Activated CD4-positive, CD25-positive, alpha-beta regulatory T cell treated with anti-CD3 and anti-CD28 coated beads, Interleukin-2, amount 50 U/mL, for 72 hours (primary cell): ENCODE measurements at places on chromosomes 6 and 20.

DNA sequence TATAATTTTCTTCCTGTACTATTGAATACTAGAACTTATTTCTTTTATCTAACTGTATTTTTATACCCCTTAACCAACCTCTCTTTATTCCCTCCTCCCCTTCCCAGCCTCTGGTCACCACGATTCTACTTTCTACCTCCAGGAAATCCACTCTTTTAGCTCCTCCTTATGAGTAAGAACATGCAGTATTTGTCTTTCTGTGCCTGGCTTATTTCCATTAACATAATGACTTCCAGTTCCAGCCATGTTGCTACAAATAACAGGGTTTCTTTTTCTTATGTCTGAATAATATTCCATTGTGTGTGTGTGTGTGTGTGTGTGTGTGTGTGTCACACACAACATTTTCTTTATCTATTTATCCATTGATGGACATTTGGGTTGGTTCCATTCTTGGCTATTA is 152.3 kb upstream of the OLIG3 start:
- DNase-seq = no peak

DNA sequence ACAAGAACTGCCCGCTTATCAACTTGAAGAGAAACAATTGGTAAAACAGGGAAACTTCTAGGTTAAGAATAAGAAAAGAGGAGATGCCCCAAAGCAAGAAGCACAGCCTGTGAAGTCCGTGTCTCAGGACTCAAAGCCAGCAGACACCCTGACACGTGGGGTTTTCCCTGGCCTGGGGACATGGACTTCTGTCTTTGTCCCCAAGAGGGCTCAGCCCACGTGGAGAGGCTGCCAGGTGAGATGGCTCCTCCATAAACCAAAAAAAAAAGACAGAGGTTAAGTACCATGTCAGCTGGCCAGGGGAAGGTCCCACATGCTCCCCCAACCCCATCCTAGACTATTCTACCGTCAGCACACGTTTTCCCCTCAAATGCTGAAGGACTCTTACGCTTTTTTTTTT is 9.9 kb downstream of the SERPINB6 start:
- no peak for DNase-seq

DNA sequence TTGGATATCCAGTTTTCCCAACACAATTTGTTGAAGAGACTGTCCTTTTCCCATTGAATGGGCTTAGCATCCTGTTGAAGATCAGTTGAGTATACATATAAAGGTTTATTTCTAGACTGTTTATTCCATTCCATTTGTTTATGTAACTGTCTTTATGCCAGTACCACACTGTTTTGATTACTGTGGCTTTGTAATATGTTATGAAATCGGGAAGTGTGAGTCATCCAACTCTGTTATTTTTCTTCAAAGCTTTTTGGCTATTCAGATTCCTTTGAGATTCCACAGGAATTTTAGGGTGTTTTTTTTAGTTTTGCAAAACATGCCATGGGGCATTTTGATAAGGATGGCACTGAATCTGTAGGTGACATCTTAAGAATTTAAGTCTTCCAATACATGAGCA is 188.3 kb downstream of the BMP7 start:
- no peak for DNase-seq

DNA sequence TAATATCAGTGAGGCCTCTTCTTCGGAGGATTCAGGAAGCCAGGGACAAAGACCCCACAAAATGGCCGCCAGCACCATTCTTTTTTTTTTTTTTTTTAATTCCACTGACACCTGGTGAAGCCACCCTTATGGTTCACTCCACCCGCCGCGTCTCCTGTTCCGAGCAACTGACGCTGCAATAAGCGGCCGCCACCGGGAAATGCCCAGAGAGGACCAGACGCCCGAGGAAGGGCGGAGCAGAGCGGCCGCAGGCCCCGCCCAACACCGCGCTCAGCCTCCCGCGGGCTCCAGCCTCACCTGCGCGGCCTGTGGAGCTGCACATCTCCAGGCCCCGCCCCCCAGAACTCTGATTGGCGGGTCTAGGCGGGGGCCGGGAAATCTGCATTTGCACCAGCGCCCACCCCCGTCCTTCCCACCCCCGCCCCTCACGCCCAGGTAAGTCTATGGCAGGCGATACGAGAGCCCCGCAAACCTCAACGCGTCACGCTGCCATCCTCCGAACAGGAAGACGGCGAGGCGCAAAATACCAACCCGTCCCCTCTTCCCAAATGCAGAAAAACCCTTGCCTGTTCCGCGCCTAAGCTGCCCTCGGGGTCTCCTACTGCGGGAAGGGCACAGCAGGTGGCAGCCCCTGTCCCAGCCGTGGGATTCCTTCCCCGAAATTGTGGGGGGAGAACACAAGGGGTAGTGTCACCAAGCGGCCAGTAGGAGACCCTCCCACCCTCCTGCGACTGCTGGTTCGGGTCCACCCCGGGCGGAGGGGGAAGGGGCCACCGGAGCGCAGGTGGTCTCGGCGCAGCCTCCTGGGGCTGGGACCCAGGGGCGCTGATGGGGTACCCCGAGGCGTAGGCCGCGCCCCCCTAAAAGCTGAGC is 960 bp downstream of the ATP9A start:
- DNase-seq = peak; percentile 34

DNA sequence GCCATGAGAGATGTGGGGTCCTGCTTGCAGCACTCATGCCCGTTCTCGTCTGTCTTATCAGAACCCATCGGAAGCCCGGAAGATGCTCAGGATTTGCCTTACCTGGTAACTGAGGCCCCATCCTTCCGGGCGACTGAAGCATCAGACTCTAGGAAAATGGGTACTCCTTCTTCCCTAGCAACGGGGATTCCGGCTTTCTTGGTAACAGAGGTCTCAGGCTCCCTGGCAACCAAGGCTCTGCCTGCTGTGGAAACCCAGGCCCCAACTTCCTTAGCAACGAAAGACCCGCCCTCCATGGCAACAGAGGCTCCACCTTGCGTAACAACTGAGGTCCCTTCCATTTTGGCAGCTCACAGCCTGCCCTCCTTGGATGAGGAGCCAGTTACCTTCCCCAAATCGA is 8.3 kb downstream of the PI16 start:
- DNase-seq = peak; percentile 71

- DNase-seq = peak; percentile 56
Observed at GRCh38 chr20:57391439-57392301, 474 bp downstream of the RBM38 start.

GRCh38 chr6:104214901-104215300 is 644.8 kb downstream of the HACE1 start:
- DNase-seq = no peak

- DNase-seq = no peak
Observed at GRCh38 chr6:41568202-41568584, 22.0 kb downstream of the FOXP4 start.

DNA sequence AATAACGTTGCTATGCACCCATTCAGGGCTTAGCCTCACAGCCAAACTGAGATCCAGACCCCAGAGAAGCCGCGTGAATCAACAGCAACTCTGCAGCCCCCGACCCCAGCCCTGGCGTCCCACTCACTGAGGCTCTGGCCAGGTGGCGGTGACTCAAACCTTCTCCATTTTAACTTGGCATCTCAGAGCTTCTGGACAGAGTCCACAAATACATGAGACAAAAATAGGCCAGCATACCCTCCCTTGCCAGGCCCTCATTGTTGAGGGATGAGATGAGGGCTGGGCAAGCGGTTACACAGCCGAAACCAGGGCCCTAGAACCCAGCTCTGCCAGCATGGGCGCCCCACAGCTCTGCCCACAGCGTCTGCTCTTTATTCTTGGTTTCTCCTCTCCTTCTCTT is 118.4 kb downstream of the MYLK4 start:
- no peak for DNase-seq

- peak; percentile 57 for DNase-seq
Observed at GRCh38 chr20:330233-331149, 5.1 kb downstream of the SOX12 start.

- DNase-seq = no peak
Observed at GRCh38 chr6:135166515-135166914, 14.6 kb upstream of the MYB start.

DNA sequence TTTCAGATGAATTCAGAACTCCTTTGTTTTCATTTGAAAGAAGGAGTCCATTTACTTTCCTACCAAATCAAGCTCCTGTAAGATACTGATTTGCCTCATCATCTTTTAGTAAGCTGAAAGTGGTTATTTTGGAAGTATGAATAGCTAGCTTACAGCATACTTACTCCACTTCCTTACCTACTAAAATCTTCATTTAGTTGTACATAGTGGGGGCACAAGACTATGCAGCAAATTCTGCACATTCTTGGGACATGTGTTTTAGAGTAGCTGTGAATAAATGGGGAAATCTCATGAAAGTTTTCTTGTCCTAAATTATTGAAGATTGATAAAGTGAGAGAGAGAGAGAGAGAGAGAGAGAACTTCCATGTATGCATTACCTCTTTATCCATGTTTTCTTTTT is 256.3 kb downstream of the OGFRL1 start:
- DNase-seq = no peak

DNA sequence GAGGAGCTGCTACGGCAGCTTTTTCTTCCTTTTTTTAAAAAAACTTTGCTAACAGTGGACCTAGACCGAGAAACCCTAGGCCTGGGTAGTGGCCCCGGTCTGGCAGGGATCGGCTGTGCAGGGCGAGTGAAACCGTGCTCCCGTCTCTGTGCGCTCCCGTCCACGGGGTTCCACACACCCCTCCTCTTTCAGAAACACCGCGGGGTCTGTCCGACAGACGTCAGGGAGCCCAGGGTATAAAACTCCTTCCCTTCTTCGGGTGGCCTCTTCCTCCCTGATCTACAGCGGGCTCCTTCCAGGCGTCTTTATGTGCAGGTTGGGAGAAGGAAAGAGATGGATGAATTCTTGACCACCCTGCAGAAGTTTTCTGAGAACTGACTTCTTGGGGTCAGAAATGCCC is 27.1 kb upstream of the SMOC2 start:
- no peak for DNase-seq

DNA sequence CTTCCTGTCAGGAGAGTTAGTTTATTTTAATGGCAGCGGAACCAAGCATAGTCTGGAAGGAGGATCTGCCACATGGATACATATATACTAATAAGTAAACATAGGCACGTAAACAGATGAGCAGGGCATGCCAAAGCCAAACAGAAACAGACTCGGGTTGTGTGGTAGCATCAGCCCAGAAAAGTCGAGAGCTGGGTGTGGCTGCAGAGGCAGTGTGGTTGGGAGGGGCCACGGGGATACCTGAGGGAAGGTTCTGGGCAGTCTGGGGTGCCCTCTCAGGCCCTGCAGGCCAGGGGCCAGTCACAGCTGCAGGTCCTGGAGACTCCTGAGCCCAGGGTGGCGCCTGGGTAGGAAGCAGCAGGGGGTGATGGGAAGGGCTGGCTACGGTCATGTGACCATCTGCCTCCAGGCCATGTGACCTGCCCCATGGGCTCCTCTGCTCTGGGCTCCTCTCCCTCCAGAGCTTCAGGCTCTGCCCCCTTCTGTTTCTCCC is 42.8 kb upstream of the MRPS10 start:
- DNase-seq = no peak

GRCh38 chr6:150881911-150882481 is 16.5 kb downstream of the MTHFD1L start:
- DNase-seq = no peak

DNA sequence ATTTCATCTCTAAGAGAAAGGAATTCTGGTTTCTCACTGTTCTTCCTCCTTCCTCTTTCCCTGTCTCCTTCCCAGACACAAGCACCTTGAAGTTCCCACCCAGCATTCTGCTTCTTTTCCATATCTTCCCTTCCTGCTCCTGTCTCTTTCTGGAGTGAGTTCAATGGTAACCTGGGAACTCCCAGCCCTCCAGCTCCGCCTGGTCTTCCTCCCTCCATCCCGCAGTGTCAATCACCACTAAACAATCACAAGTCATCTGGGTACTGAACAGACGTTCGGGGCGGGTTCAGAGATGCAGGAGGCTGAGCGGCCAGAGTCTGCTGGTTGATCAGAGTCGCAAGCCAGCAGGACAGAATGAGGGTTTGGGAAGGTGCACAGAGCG is 7.7 kb downstream of the TTBK1 start:
- no peak for DNase-seq

DNA sequence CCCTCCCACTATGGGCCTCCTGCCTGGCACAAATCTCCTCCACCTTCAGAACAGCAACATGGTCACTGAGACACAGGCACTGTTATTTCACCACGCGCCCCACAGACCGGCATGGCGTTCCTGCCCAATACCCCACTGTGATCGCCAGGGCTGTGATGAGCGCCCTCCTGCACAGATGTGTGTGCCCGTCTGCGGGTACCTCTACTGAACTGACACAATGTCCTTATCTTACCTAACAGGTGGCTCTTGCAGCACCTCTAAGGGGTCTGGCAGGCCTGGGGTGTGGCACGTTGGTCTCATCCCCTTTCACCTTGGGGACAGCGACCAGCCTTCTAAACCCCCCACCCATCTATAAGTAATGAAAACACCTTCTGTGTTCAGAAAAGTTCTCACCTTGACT is 64.2 kb downstream of the STAU1 start:
- no peak for DNase-seq

- DNase-seq = no peak
Observed at GRCh38 chr6:47621838-47622449, 76.4 kb upstream of the ADGRF4 start.

DNA sequence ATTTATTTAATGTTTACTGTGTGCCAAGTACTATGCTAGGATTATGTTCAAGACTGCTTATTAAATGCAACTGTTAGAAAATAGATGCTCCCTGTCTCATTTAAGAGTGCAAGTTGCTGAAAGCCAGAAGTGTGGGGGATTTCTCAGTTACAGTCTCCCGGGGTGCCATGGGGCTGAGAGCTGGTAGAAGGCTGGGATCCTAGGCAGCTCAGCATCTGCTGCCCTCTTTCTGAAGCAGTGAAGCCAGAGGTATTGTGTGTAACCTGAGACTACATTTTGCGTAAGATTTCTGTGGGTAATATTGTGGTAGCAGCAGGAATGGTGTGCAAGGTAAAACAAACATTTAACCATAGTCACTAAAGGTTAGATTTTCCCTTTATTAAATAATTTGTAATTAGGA is 120.6 kb downstream of the AKAP7 start:
- DNase-seq = no peak

DNA sequence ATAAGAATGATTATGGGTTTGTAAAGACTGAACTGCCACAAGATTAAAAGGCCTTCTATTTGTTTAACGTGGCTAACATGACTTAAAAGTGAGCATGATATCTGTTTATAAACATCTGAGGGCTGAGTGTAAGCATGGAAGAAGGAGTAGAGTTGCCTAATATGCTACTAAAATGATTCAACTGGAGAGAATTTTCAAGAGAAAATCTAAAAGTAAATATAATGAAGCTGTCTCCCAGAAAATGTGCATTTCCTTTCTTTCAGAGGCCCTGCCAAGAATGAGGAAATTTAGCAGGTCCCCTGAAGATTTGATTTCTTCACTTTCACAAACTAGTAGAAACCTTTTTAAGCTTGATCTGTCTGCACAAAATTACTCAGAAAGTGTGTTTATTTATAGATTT is 4.2 kb upstream of the EYA4 start:
- DNase-seq = no peak

DNA sequence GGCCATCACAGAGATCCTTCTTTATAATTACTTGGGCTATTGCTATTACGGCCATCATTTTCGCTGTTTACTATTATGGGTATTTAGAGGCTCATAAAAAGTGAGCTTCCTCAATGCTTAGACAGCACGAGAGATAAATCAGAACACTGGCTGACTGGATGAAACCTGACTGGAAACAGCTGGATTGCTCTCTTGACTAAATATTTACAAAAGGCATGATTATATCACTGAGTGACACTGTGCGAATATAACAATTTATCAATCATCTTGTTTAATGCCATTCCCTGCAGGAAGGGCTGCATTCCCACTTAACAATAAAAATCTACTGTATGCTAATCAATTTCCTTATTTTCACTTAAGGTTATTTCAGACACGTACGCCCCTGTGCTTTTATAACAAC is 260.1 kb upstream of the ARID1B start:
- DNase-seq = no peak
